ENCODE measurements at places on chromosomes 7 and 10.

DNA sequence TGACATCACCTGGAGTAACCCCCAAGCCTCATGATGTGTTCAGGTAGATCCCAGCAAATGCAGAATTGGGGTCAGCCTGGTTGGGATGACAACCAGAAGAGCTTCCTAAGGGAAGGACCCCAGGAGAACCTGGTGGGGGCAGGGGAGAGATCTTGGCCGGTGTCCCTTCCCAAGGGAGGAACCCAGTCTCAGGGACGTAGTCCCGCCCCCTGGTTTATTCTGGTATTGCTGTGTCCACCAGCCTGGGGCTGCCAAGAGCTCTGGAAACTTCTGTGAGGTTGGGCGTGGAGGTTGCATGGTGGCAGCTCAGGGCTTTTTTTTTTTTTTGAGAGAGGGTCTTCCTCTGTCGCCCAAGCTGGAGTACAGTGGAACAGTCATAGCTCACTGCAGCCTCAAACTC is 19.4 kb downstream of the GTF2IRD1 start:
- no peak for DNase-seq

GRCh38 chr7:77504951-77505350 is 32.1 kb upstream of the PTPN12 start:
- no peak for DNase-seq

GRCh38 chr7:112204499-112205342 is 1.5 kb downstream of the DOCK4 start:
- DNase-seq: no peak

GRCh38 chr7:129240119-129240820 is 15.4 kb downstream of the AHCYL2 start:
- no peak for DNase-seq

DNA sequence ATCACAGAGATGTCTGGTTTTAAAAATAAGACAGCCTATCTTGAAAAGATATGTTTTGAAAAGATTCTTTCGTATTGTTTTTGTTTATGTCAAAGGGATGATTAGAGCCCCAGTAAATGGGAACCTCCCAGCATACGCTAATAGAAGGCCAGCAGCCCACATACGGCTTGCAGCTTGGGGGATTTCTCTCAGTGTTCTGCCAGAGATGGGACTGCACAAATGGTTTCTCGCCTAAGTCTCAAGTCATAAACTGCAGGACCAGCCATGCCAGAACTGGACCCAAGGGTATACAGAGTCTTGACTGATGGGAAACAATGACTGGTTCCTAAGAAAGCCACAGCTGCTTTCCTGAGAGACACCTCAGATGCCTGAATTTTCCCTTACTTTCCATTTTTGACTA is 306.9 kb upstream of the DGKB start:
- no peak for DNase-seq

DNA sequence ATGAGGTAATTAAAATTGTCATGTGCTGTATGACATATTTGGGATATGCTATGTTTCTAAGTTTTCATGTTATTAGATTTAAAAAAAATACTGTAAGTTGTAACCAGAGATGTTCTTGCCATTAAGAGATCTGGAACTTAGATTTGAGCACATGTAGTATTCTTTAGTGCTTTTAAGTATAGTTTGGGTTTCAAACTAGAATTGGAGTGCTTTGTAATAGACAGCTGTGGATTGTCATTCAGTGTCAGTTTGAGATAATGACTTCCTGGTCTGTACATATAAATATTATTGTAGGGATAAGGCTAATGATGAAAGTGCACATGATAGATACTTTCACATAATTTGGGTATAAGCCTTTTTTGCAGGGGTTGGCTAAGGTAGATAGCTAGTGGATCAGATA is 936.2 kb downstream of the CNTNAP2 start:
- DNase-seq: no peak

- DNase-seq: no peak
Measured at GRCh38 chr7:22663357-22663718, 63.7 kb upstream of the IL6 start.

GRCh38 chr7:143361552-143362130 is 872 bp downstream of the FAM131B start:
- DNase-seq: no peak

Data from LoVo (cell line).